Activated T-cell treated with anti-CD3 and anti-CD28 coated beads, Interleukin-2, amount 50 U/mL, for 24 hours (primary cell): ENCODE measurements at places on chromosomes 1 and 21.

GRCh38 chr1:53373246-53373645 lies 45.4 kb upstream of the LRP8 start:
- peaks cover 6% of the 10 kb centered on the region for H3K4me1 ChIP-seq
- H3K36me3 ChIP-seq, result no peaks in the 10 kb centered on the region
- DNase-seq, result no peak
- H3K27ac ChIP-seq, result no peak overlapping the region
- no peak overlapping the region for H3K4me3 ChIP-seq
- H3K27me3 ChIP-seq, result no peaks in the 10 kb centered on the region

- H3K4me3 ChIP-seq, result no peak overlapping the region
- no peaks in the 10 kb centered on the region for H3K27me3 ChIP-seq
- no peak overlapping the region for H3K27ac ChIP-seq
- no peak for DNase-seq
- peaks cover 70% of the 10 kb centered on the region for H3K36me3 ChIP-seq
Measured at GRCh38 chr21:32455548-32455947, 43.0 kb downstream of the EVA1C start.

DNA sequence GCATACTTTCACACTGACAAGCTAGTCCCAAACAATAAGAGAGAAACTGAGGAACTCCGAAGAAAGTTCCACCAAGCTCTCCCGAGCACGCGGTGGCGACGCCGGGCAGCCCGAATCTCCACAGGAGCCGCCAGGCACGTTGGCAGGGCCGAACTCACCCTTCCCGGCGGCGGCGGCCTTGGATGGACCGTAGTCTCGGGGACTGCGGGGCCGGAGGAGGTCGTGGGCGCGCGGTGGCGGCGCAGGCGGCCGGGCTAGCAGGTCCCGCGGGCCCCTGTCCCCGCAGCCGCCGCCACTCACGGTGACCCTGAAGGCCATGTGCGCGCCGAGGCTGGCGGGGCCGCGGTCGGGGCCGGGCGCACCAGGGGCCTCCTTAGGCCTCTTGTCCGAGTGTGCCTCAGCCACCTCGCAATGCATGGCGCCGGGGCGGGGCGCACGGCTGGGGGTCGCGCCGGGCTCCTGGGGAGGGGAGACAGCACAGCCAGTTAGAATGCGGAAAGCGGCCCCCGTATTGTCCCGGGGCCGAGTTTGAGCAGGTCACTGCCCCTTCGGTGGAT lies 1.2 kb downstream of the GLIS1 start:
- H3K4me3 ChIP-seq, result peak overlapping the region; percentile 13
- DNase-seq, result peak; percentile 35
- no peak overlapping the region for H3K27ac ChIP-seq

GRCh38 chr1:183995322-183996039 lies 42.0 kb downstream of the COLGALT2 start:
- no peaks in the 10 kb centered on the region for H3K36me3 ChIP-seq
- no peak for DNase-seq
- peaks cover under 1% of the 10 kb centered on the region for H3K27me3 ChIP-seq
- no peak overlapping the region for H3K27ac ChIP-seq

DNA sequence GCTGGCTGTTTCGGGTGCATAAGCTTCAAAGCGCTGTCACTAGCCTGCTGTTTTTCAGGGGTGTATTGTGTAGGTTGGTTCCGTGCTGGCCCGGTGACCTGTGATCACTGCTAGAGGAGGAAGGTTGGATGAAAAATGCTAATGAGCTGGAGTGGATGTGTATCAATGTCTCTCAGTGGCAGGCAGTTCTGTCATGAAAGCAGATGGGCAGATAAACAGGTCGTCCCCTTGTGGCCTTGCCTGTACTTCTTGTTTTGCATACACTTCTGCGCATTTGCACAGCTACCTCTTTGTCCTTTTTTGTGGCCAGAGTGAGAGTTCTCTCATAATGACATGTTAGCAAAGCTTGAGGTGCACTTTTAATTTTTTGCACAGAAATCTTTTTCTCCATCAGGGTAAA lies 2.9 kb downstream of the SELENON start:
- H3K4me3 ChIP-seq, result no peak overlapping the region
- H3K4me1 ChIP-seq, result peaks cover 55% of the 10 kb centered on the region
- no peaks in the 10 kb centered on the region for H3K27me3 ChIP-seq
- H3K36me3 ChIP-seq, result peaks cover 21% of the 10 kb centered on the region
- no peak overlapping the region for H3K27ac ChIP-seq
- no peak for DNase-seq

DNA sequence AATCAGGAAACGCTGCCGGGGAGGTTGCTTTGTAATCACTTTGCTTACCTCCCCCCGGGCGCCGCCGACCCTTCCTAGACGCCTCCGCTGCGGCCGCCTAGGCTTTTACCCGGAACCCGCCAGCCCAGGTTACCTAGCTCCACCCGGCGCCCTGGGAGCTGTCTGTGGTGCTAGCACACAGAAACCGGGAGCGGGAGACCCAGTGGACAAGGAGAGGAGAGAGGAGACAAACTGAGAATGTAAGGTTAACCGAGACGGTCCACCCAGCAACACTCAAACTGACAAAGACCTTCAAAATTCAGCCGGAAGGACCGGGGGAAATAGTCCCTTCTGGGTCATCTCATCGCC lies 9.8 kb downstream of the BARHL2 start:
- peaks cover 93% of the 10 kb centered on the region for H3K27me3 ChIP-seq
- H3K4me1 ChIP-seq, result peaks cover 16% of the 10 kb centered on the region
- DNase-seq, result peak; percentile 41
- H3K36me3 ChIP-seq, result no peaks in the 10 kb centered on the region
- H3K4me3 ChIP-seq, result peak overlapping the region; percentile 57

GRCh38 chr1:13992489-13993285 lies 292.7 kb downstream of the PRDM2 start:
- H3K27ac ChIP-seq, result no peak overlapping the region
- no peak overlapping the region for H3K4me3 ChIP-seq
- no peaks in the 10 kb centered on the region for H3K36me3 ChIP-seq
- H3K4me1 ChIP-seq, result no peaks in the 10 kb centered on the region
- peaks cover 39% of the 10 kb centered on the region for H3K27me3 ChIP-seq

DNA sequence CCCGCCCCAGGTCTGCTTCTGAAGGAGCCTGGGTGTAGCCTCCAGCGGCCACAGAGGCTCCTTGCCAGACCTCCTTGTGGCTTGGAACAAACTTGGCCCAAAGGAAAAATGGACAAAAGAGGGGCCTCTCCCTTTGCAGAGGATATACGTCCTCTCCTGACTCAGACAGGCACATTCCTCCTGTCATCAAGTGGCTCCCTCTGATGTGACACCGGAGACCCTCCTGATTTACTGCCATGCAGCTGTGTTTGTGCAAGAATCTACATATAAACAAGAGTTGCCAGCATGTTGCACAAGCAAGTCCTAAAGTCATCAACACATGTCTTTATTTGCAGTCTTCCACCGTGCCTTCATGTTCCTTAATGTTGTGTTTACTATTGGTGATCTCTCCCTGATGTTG lies 54.1 kb upstream of the F3 start:
- no peaks in the 10 kb centered on the region for H3K4me1 ChIP-seq
- no peak for DNase-seq
- H3K27me3 ChIP-seq, result peaks cover 4% of the 10 kb centered on the region
- H3K36me3 ChIP-seq, result no peaks in the 10 kb centered on the region

DNA sequence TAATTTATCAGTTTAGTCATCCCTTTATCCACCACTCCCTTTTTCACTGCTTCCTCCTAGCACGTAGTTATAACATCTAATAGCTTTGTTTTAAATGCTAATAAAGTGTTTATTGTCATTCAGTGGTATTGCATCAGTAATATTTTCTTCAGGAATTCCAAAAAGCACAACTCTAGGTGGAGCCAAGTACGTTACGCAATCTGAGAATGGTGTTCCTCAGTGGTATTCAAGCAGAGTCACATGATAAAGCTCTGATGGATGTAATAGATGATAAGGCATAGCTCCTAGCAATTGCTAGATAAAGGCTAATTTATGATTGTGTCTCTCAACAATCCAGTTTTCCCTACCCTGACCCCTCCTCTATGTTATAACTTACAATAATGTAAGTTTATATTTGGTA lies 494.6 kb upstream of the ADGRL4 start:
- no peaks in the 10 kb centered on the region for H3K36me3 ChIP-seq
- DNase-seq, result no peak
- H3K27me3 ChIP-seq, result no peaks in the 10 kb centered on the region
- no peak overlapping the region for H3K4me3 ChIP-seq

- peaks cover 4% of the 10 kb centered on the region for H3K27me3 ChIP-seq
- H3K36me3 ChIP-seq, result no peaks in the 10 kb centered on the region
- no peak for DNase-seq
Measured at GRCh38 chr1:241836941-241837340, 11.1 kb upstream of the EXO1 start.
